NCI-H82 (cell line): ENCODE measurements at places on chromosomes 6 and 20.
A peak's percentile ranks its signal among the peaks of the same experiment; 100 is the strongest.

DNA sequence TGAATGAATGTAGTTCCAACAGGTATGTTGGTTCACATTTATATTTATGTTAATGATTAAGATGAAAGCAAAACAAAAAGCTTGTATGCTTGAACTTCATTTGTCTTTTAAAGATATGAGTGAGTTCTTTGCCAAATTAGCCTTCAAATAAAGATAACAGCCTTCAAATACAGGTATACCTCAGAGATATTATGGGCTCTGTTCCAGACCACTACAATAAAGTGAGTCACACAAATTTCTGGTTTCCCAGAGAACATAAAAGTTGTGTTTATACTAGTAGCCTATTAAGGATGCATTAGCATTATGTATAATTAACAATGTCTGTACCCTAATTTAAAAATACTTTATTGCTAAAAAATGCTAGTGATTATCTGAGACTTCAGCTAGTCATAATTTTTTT is 245.3 kb upstream of the MAN1A1 start:
- no peak for DNase-seq

- no peak for DNase-seq
Observed at GRCh38 chr6:67285770-67286495, 1349.1 kb upstream of the ADGRB3 start.

DNA sequence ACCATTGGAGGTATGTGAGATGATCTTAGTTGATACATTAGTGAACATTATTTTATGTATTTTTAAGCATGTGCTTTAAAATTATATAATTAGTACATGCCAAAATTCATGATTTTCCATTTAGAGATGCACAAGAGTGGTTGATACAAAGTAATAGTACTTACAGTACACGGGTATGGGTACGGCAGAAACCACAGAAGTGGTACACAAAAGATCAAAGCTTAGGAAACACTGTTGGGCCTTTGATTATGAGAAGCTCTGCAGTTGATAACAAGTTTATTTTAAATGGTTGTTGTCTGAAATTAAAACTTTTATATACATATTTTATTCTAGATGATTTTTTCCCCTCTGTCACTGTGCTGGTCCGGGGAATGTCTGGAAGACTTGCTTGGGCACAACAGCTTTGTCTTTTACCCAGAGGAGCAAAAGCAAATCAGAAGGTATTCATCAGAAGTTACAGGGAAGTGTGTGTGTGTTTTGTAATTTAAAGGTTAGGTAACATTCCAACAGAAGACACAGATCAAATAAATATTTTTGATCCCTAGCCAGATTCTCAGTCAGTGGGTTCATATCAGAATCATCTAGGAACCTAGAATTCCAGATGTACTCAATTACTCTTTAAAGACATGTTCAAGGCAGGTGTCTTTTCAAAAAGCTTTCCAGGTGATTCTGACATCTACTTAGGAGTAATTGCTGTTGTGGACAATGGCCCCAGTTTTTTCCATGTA is 32.5 kb upstream of the ADIG start:
- DNase-seq: no peak

DNA sequence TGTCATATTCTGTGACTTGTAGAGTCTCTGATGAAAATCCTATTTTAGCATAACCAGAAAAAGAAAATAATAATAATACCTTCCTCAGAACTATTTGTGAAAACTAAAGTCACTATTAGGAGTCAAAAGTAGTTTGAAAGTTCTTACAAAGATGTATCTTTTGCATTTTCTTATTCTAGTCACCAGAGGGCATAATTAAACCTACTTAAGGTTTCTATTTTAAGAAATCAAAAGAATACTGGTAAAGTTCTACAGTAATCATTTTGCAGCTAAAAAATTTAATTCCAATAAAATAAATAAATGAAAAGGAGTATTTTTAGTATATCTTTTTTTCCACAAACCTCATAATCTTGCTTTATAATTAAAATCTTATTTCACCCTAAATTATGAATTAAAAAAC is 28.0 kb upstream of the MCM9 start:
- DNase-seq: no peak

DNA sequence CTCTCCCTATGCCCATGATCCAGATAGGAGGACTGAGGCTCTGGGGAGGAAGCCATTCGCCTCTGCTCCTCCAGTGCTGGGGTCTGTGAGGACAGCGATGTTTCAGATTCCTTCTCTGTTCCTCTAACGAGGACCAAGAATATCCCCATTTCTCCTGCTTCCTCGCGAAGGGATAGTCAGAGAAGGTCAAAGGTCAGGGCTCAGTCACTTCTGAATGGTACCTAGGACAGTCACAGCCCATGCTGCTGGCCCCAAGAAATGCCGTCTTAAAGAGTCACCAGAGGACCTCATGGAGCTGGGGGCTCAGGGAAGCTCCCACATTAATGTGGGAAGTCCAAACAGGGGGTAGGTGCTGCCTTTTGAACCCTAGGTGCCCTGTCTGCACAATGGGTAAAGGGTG is 2.1 kb downstream of the FOXS1 start:
- DNase-seq: no peak

- DNase-seq: peak; percentile 53
Observed at GRCh38 chr6:155039618-155040017, 44.5 kb downstream of the TIAM2 start.

DNA sequence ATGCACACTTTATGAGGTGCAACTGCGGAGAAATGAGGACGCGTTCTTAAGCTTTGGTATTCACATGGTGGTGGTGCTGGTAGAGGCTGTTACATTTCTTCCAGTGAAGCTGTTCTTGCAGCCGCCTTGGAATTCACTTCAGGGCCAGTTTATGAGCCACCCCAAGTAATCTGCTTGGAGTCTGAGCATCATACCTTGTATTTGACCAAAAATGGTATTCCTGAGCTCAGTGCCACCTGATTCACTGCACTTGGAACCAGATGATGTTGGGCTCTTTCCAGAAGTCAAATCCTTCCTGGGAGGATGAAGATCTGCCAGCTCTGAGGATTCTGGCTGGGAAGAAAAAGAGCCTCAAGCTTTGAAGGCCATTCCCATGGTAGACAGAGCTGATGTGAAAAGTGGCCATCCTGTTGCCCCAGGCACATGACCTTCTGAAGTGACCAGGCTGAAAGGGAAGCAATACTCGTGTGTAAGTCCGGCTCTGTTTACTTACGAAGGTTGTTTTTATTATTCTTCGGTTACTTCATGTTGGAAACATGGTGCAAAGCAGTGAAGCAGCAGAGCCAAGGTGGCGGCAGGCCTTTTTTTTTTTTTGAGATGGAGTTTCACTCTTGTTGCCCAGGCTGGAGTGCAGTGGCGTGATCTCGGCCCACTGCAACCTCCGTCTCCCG is 7.7 kb downstream of the MANBAL start:
- DNase-seq: no peak

DNA sequence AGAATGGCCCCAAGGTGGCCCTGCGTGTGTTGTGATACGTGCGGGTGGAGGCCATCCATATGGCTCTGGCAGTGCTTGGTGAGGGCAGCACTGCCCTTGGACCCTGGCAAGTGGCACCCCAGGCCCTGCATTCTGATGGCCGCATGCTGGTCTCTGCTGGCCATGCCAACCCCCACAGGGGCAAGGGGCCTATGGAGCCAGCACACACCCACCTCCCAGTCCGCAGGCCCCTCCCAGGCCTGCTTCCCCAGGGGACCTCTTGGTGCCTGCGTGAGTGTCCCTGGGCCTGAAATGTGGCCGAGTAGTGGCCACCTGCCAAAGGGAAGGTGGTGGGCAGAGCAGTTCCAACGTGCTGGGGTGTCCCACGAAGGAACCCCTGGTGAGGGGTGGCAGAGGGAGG is 17.6 kb downstream of the NQO2 start:
- DNase-seq: no peak

DNA sequence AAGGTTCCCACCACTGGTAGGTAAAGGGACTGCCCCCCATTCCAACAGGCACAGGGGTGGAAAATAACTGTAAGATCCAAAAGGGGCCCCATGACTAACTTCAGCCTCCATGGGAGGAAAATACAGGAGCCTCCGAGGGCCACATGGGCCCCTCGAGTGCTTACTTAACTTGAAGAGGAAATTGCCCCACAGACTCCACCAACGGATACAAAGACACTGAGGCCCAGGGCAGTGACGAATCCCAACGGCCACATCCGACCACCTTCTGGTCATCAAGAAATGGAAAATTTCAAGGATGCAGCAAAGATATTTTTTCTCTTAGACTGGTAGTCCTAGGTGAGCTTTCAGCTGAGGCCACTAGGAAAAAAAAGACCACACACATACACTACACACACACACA is 116.0 kb upstream of the MRPS10 start:
- no peak for DNase-seq

DNA sequence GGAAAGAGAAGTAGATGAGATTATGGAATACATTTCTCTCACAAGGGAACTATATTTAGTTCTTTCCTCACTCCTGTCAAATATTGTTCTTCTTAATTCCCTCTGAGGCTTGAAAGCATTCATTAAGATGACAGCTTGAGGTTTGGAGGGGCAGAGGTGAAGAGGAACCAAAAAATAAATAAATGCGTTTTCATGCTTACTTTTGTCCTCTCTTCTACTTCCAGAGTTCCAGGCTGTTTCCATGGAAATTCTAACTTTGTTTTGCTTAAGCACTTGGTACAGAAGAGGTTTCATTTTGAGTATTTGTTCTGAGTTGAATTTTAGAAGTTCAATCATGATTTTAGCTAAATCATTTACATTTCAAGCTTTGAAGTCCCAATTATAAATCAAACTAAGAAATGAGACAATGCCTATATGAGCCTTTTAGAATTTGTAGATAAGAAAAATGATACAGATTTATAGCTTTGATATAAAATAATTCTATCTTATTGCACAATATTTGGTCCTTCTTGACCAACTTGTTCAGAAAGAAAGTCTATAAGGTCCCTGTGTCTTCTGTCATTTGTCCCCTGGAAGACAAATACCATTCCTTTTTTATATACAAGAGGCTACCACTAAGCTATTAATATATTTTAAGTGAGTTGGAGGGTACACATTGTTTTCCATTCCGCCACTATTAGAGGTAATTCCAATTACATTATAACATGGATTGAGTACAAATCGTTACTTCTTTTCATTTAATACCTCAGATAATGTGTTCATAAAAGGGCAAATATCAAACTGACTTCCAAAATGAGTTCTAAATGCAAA is 16.3 kb downstream of the RBM24 start:
- no peak for DNase-seq

- no peak for DNase-seq
Observed at GRCh38 chr20:9444921-9445320, 69.5 kb upstream of the LAMP5 start.

DNA sequence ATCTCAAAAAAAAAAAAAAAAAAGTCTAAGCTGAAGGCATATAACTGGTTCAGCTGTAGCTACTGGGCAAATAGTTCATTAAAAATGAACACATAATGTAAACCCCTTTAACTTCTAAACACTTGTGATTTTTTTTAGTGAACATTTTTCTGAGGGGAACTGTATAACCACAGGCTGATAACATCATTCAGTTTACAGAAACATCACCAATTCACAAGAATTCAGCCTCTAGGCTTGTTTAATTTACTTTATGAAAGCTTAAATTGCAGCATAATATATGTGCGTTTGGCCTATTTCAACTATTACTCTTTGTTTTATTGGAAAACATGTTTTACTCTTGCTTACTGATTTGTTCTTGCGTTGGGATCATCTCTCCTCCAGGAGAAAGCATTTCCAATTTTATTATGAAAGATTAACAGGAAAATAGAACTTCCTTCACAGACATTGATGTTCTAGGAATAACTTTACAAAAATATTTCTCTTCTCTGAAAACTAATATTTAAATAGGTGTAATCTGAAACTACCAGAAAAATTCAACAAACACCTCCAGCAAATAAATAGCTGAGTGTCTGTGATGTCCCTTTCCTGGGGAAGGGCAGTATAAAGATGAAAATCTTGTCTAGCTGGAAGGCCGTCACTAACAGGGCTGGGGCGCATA is 284.5 kb downstream of the UST start:
- no peak for DNase-seq

DNA sequence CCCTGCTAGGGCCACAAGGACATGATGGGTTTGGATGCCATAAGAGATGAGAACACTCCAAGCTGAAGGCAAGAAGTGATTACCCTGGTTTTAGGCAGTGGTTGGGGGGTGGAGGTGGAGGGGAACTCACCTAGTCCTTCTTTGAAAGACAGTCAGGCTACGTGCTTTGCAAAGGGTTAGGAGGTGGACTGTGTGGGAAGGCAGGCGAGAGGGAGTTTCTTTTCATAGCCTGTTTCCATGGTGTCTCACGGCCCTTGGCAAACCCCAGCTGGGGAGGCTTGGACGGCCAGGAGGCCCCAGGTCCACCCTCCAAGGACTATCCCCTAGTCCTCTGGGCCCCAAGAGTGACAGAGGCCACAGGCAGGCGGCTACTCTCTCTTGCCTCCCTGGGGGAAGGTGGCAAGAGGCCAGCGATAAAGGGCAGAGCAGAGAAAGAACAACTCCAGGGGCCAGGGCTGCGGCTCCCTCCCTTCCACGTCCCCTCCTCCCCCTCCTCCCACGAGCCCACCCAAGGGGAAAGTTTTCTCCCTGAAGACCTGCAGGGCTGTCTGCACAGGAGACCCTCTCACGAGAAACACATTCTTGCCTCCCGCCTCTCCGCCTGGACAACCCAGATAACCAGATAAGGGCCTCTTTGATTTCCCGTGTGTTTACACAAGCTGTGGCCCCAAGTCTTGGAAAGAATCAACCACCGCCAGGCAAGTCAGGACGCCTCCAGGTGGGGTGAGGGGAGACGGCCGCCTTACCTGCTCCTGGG is 74.4 kb downstream of the NOL4L start:
- DNase-seq: no peak

- DNase-seq: no peak
Observed at GRCh38 chr20:43492101-43492500, 15.4 kb upstream of the L3MBTL1 start.

GRCh38 chr20:46004889-46005473 is 3.7 kb upstream of the MMP9 start:
- DNase-seq: no peak

DNA sequence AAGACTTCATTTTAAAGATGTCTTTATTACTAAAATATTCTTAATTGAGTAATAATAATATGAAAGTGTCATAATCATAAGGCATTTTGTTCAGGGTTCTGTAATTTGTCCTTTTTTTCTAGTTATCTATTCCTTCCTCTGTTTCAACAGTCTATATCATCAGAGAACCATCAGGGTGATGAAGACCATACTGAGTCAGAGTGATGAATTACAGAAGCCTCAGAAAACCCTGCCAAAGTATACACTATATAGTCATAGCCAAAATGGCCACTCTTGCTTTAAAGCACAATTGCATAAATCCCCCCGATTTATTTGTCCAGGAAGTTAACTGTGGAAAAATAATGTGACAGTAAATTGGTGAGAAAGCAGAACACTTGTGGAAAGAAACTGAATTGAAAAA is 735.0 kb downstream of the EPHA7 start:
- no peak for DNase-seq

GRCh38 chr6:15810618-15811017 is 147.8 kb upstream of the DTNBP1 start:
- peak; percentile 71 for DNase-seq

DNA sequence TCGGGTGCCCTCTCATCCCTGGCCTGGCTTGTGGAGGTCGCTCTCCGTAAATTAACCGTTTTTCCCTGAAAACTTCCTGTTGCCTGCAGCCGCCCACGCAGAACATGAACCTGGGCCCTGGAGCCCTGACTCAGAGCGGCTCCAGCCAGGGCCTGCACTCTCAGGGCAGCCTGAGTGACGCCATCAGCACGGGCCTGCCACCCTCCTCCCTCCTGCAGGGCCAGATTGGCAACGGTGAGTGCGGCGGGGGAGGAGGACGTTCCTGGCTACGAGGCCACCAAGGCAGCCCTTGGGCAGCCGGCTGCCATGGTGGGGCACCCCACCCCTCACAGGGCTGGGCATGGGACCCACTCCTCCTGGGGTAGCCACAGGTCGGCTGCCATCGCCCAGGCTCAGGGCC is 17.8 kb downstream of the SS18L1 start:
- DNase-seq: no peak
